NCI-H1417 treated with DMSO at 0.1 percent for 48 hours (cell line): ENCODE measurements at places on chromosomes 1 and 21.

GRCh38 chr1:225707824-225708223 is 54.9 kb upstream of the ENAH start:
- no peak for DNase-seq

DNA sequence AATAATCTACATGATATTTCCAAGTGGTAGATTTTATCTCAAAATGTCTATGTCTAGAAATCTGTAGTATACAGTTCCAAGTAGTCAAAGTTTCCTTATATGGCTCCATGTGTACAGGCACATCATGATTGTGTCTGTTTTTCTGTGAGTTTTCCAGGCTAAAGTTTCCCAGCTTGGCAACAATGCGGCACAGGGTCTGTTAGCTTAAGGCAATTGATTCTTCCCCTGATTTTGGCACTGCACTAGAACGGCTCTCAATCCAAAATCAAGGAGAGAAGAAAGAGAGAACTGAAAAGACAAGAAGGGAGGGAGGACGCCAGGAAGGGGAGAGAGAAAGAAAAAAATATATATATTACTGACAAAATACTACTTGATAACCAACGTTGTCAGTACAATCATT is 193.9 kb upstream of the SNX7 start:
- DNase-seq = no peak

DNA sequence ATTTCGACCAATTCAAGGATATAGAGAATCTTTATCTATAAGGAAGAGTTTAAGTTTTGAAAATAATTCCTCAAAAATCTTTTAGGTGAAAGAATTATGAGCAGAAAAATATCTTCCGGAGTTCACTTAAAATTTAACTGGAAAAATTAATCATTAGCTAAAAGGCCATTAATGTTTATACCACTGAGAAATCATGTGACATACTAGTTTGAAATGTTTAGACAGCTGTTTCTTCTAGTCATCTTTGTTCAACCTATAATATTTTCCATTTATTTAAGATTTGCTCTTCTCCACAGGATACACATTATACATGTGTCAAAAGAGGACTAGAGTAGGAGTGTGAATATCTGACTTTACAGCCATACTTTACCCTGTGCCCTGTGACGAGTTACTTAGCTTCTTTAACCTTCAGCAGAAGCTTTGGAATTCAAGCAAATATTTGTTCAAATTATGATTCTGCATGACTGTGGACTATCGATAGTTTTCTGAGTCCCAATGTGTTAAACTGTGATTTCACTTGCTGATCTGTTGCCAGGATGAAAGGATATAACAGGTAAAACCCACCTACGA is 374.8 kb downstream of the BRINP3 start:
- no peak for DNase-seq

- DNase-seq = no peak
Measured at GRCh38 chr1:211009944-211010343, 124.0 kb downstream of the KCNH1 start.

DNA sequence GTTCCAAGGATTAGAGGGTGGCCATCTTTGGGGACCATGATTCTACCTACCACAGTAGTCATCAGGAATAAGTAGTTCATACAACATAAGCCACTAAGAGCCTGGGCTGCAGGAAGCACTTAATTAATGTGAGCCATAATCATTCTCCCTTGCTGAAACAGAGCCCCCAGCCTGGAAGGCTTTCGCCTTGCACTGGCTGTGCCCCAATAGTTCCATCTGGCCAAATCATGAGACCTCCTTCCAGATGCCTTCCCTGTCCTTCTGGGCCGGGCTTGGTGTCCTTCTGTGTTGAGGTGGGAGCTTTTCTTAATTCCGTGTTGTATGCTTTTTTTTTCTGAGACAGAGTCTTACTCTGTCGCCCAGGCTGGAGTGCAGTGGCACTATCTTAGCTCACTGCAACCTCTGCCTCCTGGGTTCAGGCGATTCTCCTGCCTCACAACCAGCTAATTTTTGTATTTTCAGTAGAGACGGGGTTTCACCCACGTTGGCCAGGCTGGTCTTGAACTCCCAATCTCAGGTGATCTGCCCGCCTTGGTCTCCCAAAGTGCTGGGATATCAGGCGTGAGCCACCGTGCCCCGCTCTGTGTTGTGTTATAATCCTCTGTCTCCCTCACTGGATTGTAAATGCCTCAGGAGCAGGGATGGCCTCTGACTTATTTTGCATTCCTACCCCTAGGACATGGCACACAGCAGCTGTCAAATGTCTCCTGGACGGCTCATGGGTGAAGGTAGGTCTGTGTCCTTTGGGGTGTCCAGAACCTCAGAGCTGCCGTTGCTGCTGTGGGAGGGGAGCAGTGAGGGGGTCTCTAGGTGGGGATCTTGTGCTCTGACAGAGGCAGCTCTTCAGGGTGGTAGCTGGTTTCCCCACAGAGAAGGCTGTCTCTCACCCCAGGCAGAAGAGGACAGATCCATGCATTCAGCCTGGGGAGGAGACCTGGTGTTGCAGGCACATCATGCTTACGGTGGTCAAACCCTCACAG is 10.1 kb downstream of the GNG4 start:
- no peak for DNase-seq

DNA sequence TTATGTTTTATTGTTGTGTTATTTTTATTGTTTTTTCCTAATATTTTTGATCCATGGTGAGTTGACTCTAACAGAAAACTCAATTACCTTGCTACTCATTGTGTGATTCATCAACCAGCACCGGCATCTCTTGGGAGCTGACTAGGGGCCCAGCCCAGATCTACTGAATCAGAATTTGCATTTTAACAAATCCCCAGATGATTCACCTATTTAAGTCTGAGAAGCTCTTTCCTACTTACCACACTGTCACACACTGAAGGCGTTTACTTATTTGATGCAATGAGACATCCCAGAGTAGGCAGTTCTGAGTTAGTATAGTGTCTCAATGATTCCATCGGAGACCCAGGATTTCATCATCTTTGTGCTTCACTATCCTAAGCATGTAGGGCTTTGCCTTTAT is 416.6 kb downstream of the RWDD3 start:
- no peak for DNase-seq

GRCh38 chr1:244062156-244062725 is 11.2 kb downstream of the ZBTB18 start:
- DNase-seq = no peak

- no peak for DNase-seq
Measured at GRCh38 chr1:53122961-53123413, 19.5 kb downstream of the SLC1A7 start.

- DNase-seq = no peak
Measured at GRCh38 chr1:113647164-113647563, 112.1 kb downstream of the PHTF1 start.

GRCh38 chr1:53299233-53299632 is 28.6 kb downstream of the LRP8 start:
- no peak for DNase-seq

- DNase-seq = no peak
Measured at GRCh38 chr1:51569284-51570062, 47.4 kb upstream of the OSBPL9 start.

DNA sequence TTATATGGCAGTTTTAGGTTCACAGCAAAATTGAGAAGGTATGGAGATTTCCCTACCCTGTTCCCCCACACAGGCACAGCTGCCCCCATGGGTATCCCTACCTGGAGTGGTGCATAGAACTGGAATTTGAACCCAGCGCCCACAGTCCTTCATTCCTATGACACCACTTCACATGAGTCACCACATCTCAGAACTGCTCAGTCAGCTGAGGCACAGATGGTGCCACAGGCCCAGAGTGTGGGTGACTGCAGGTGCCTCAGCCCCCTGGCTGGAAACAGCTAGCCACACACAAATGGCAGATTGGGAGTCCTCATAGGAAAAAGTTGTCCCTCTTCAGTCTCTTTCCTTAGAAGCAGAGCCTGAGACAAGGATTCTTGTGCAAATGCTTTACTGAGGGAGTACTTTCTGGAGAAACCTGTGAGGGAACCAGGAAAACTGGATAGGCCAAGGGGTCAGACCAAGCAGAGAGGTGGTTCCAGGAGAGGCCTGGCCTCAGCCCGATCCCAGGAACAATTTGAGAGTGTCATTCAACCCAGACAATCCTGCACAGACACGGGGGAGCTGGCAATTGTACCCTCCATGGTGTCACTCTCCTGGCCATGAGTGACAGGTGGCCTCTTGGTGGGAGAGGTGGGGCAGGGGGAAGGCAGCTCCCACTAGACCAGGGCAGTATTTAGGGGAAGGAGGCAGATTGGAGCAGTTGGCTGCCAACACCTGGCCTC is 6.9 kb downstream of the PLA2G2D start:
- DNase-seq = no peak

- DNase-seq = no peak
Measured at GRCh38 chr1:188782220-188782841, 1695.3 kb downstream of the BRINP3 start.

DNA sequence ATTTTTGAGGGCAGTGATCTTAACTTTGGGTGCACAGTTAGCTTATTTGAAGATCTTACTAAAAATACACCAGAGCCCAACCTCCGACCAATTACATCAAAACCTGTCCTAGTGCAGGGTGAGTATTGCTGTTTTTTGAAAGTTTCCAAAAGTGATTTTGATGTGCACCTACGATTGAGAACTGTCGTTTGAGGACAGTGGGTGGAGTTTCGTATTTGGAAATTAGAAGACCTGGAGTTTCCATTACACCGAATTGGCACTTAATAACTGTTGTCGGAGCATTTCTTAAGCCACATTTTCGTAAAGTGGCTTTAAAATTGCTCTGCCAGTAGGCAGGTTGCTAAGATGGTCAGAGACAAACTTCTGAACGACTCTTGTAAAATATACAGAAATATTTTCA is 1.1 kb downstream of the SOD1 start:
- DNase-seq = no peak

- no peak for DNase-seq
Measured at GRCh38 chr21:35164380-35164779, 115.3 kb upstream of the RUNX1 start.

- no peak for DNase-seq
Measured at GRCh38 chr1:198177546-198177945, 20.7 kb downstream of the NEK7 start.

DNA sequence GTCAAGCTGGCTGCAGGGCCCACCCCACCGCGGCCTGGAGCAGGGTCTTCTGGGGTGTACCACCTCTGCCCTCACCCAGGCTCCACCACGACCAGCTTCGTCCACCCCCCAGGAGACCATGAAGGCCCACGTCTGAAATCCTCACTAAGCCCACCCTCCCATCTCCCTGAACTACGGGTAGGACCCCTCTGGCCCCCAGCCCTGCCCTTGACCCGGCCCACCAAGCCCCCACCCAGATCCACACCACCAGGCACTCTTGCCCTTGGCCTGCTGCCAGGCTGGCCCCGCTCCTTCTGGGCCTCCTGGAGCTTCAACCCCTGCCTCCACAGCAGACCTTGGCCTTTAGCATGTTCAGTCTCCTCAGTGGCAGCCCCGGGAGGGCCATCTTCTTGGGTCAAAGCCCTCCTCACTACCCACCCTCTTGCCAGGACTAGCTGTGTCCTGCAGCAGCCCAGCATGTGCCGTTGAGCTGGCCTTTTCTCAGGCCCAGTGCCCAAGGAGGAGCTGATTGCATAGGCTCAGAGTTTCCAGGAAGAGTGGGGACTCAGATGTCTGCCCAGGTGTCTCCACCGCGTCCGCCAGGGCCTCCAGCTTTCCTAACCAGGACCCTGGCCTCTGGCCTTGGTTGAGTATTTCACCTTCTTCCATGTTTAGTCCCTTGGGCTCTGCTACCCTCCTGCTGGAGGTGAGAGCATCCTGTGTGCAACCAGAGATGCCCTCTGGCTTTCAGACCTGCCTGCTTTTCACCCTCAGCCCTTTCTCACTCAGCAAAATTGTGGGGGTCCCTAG is 17.7 kb upstream of the SAMD11 start:
- no peak for DNase-seq

DNA sequence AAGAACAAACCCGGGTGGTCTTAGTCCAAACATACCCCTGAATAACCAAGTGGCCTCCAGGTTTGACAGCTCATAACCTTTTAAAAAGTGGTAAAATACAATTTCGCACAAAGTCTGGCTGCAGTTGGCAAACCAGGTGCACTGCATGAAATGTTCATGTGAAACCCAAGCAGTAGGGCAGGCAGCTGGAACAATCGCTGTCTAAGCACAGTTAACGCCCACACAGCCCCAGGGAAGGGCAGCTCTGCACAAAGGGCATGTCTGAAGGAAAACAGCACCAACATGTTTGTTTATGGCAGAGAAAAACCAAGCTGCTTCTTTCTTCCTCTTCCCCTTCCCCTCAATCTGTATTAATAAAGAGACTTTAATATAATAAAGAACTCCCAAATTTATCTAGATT is 49.5 kb downstream of the KIAA1614 start:
- no peak for DNase-seq

DNA sequence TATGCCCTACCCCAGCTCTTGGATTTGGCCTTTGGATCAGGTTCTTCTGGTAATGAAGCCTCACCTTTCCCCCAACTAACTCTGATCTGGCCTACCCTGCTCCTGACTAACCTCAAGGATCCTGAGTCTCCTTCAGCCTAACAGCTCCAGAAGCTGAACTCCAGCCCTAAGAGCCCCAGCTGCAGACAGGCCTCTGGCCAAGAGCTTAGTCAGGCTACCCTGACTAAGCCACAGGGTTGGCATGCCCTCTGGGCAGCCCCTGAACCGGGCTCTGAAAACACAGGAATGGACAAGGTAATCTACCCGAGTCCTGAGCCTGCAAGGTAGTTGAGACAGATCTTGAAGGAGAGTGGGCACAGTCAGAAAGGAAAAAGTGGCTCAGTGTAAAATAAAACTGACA is 29.4 kb downstream of the COA7 start:
- DNase-seq = no peak

GRCh38 chr1:151458802-151459330 is 428 bp downstream of the POGZ start:
- DNase-seq = no peak

GRCh38 chr1:52439976-52440375 is 35.6 kb downstream of the PRPF38A start:
- DNase-seq = no peak

GRCh38 chr1:19479351-19480120 is 5.8 kb downstream of the CAPZB start:
- no peak for DNase-seq

GRCh38 chr1:234398849-234399381 is 25.7 kb downstream of the COA6 start:
- DNase-seq = no peak

DNA sequence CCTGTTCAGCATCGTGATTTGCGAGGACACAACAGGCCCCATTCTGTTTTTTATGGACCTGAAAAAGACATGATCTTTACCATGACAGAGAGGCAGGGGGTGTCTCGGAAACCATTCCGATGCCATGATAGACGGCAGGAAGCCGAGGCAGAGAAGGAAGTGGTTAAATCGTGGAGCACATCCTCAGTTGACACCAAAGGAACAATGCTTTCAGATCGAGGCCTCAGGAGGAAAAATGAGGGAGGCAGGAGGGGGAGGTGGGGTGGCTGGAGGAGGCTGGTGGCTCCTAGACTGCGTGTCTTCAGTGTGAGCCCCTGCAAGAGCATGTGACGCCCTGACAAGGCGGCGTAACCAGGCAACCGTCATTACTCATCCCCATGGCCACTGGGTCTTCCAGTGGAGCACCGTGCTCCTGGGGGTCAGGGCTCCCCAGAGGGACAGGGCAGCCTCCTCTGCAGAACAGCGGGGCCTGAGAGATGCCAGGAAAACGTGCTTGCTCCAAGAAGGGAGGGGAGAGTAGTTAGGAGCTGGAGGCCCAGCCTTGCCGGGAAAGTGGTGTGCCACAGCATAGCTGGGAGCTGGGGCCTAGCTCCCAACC is 172.8 kb upstream of the TMEM51 start:
- no peak for DNase-seq

GRCh38 chr1:67515324-67516080 is 85.3 kb upstream of the SERBP1 start:
- no peak for DNase-seq

GRCh38 chr1:67599085-67599484 is 85.9 kb upstream of the GADD45A start:
- no peak for DNase-seq
